ENCODE measurements at places on chromosomes 2 and 18.
A peak's percentile ranks its signal among the peaks of the same experiment; 100 is the strongest.

DNA sequence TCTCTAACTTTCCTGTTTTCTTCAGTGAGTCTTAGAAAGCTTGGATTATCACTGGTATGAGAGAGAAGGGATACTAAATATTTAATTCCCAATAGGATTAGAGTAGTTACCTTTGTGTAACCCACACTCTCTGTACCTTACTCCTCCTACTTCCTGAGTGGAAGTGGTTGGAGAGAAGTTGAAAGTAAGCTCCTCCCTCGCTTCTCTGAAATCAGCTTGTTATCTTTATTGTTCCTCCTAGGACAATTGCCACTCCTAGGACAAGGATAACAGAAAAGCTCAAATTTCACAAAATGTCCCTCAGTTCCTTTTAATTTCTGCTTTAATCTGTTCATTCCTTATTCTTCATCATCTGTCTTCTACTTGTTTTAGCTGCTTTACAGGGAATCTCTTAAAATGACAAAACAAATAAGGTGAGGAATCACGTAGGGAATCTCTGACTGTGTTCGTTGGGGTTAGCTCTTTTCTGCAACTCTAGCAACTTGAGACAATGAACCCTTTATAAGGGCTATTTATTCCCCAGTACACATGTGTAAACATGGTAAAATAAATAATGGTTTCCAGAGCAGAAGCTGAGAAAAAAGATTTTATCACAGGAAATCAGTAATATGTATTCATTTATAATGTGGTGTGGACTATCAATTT lies 8.6 kb downstream of the ITPRID2 start:
- DNase-seq: no peak

DNA sequence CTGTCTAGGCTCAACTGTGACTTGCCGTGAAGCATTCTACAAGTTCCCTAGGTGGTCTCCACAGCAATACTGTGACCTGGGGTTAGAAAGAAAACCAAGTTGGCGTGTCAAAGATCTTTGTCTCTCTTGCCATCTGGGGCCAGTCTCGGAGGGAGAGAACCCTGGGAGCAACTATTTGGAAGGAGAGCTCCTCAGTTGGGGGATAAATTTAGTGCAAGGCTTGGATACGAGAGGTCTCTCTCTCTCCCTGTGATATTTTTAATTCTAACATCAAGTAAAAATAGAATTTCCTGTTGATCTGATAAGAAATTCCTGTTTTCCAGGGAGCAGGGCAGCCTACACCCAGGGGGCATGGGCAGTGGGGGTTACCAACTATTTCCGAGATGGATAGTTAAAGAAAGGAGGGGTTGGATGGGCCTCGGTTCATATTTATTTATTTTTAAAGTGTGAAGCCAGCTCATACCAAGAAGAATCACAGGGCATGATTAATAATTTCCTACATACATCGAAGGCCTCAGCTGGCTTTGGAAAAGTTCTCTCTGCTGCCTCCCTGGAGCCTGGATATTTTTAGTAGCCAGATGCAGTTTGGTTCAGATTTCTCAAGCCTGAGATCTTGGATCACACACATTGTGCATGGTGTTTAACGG lies 62.8 kb downstream of the EHD3 start:
- DNase-seq: no peak

GRCh38 chr2:95240091-95240490 lies 32.8 kb downstream of the ZNF892 start:
- DNase-seq: no peak

- DNase-seq: no peak
These were observed 55.1 kb upstream of the AQP4 start for GRCh38 chr18:26920644-26921043.

DNA sequence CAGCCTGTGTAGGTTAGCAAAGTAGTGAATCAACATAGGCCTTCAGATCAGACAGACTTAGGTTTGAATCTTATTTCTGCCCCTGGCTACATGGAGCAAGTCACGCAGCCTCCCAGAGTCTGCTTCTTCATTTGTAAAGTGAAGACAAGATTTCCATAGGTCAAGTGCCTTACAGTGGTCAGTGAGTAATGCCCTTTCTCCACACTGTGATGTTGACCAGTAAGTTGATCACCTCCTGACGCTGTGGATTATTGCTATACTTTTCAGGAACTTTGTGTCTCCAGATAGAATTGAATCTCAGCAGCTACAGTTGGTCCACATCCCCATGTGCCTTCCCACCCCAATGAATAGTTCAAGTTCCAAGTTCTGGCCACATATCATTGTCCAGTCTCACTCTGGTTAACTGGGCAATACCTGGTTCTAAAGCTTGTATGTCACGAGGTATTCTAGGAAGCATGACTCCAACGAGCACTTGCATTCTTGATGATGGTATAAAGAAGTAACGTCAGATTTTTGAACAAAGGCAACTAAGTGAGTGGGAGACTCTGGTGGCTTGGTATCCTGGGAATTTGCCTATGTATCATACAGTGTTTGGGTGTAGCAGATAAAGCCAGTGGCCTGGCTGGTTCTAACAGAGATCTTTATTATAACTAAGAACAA lies 2.1 kb upstream of the CLIP4 start:
- no peak for DNase-seq

DNA sequence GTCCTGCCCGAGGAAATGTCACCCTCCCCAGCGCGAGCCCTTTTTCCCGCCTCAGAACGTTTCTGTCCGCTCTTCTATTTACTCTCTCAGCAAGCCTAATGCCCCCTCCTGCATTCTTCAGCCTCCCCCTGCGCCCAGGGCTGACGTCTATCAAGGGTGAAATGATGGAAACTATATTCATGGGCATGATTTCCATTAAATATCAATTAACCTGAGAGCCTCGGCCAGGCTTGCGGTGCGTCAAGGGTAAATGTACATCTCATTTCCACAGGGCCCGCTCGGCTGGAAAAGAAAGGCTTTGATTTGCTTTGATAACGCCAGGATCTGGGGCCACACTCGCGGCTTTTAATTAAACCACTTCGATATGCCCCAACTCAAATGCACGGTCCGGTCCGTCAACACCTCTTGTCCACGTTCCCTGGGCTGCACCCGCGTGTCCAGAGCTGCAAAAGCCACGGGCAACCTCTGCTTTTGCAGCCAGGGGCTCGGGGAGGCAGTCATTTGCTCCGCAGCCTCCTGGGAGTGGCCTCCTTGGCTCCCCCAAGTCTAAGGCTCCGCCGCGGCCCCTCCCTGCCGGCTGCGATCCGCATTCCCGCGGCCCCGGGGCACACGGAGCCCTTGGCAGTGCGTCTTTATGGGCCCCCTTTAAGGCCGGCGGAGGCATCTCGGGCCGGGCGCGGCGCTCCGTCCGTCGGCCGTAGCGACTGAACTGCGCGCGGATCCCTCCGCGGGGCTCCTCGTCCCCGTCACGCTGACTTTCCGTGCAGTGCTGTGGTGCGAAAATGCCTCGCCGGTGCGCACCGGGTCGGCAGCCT lies at the start of gene HOXD8:
Gene HOXD8, plus strand, starts transcription at position 724 of the 815 bp plus-strand sequence. CDS start 662 bp downstream, outside the sequence.
- DNase-seq: peak; percentile 53

DNA sequence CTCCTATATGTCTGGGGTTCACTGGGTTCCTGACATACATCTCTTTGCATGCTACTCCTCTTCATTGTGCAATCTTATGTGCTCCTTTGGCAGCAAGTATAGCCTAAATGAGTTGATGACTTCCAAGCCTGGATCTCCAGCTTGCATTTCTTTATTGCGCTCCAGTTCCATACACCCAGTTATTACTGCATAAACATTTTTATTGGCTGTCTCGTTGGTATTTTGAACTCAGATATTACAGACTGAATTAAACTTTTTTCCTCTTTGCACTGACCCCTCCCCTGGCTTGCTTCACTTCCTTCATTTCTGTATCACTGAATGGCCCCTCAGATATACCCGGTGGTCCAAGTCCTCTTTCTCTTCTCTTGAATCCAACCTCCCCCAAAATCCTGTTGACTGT lies 219.2 kb downstream of the MC4R start:
- no peak for DNase-seq

GRCh38 chr18:3616744-3617143 lies 166.8 kb downstream of the TGIF1 start:
- DNase-seq: no peak

DNA sequence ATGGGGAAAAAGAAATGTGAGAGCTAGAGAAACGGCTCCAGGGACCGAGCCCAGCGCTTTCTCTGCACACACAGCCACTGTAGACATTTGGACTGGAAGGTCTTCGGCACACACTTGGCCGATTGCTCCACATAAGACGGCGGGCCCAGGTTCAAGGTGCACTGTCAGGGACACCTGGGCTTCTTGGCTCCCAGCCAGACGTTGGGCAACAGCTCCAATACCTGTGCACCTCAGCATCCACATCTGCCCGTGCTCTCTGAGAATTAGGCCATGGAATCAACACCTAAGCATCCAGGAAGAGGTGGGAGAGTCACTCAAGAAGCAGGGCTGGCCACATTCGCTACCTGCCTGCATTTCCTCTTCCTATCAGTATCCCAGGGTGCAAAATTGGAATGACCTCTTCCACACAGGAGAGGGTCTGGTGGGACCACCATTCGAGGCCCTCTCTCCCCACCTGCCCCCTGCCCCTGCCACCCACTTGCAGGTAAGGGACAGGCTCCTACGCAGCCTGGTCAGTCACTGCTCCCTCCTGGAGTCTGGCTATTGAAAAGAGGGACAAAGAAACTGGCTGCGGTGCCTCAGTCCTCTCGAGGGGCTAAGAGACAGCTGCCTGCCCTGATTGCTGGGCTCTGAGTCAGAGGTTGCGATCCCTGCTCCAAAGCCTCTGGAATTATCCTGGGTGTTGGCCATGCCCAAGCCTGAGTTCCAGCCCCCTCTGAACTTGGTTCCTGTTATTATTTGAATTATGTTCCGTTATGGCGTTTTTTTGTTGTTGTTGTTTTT lies 40.1 kb upstream of the TAF1B start:
- DNase-seq: no peak

- peak; percentile 68 for DNase-seq
These were observed 1.5 kb upstream of the VSNL1 start for GRCh38 chr2:17538844-17539554.

DNA sequence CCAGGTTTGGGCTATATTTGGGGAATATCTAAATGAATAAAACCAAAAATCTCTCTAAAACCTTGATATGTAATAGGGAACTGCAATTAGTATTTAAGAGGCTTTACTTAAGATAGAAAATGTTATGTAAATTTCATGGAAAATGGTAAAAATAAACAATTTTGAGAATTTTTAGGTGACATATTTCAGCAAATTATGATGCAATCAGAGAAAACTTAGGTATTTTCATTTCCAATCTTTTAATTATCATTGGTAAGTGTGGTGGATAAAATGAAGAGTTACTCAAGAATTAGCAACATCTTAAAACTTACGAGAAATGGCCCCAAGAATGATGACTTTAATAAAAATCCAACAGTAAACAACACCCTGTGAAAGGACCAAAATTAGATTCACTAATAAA lies 571.4 kb downstream of the ERBB4 start:
- DNase-seq: no peak

- no peak for DNase-seq
These were observed 1604.2 kb downstream of the LRP1B start for GRCh38 chr2:140526575-140526974.

DNA sequence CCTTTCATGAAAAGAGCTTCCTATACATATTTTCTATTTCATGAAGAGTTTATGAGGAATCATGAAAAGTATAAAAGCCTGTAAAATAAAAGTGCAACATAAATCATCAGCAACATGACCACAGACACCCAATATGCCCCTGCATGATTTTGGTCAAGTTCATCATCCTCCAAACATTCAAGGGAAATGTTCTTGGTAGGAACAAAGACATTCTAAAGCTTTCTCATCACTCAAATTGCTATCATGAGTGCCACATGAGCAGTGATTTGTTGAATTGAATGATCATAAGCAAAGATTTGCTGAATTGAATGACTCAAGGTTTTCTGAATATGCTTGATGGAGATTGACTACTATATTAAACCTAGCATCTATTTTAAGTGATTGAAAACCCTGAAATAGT lies 172.2 kb downstream of the MBD2 start:
- DNase-seq: no peak

DNA sequence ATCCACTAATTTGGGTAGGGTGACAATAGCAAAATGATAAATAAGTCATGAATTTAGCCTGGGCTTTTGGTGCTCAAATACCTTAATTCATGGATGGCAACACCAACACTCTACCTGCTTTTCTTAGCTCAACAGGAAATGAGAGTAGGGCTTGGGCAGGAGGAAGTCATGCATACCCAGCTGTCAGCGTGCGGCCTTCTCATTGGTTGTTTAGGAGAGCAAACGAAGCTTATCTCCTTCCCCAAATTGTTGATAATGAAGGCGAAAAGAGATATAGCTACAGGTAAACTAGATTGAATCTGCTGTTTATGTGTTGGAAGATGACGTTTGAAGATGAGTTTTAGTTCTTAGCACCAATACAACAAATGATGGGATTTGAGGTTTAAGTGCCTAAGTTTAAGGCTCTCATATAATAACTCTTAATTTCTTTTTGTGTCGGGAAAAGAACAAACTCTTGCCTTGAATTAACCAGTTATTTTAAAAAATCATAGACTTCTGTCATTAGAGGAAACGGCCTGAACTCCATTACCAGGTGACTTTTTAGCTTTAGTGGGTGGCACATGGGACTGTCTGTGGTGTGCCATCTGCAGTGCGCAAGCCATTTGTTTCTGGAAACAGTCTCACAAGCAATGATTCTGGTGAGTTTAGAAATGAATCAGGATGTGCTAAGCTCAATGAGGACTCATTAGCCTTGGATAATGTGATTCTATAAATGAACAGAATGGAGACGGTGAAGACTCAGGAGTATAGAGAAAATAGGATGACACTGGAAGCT lies 19.8 kb downstream of the MAP4K4 start:
- no peak for DNase-seq

DNA sequence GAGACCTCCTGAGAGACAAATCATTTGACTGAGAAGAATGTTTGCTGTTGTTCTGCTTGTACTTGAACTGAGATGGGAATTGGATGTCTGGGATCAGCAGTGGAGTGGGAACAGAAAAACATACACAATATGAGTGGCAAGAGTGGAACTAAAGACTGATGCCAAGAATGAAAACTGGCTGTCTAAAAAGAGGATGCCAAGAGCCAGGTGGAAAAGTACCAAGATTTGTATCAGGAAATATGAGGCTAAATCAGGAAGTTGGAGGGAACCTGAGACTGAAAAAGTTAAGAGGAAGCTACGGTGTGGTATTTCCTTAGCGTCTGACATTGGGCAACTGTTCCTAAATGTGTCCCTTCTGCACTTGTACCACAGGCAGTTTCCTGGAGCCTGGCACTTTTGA lies 440.9 kb upstream of the CELF4 start:
- no peak for DNase-seq

DNA sequence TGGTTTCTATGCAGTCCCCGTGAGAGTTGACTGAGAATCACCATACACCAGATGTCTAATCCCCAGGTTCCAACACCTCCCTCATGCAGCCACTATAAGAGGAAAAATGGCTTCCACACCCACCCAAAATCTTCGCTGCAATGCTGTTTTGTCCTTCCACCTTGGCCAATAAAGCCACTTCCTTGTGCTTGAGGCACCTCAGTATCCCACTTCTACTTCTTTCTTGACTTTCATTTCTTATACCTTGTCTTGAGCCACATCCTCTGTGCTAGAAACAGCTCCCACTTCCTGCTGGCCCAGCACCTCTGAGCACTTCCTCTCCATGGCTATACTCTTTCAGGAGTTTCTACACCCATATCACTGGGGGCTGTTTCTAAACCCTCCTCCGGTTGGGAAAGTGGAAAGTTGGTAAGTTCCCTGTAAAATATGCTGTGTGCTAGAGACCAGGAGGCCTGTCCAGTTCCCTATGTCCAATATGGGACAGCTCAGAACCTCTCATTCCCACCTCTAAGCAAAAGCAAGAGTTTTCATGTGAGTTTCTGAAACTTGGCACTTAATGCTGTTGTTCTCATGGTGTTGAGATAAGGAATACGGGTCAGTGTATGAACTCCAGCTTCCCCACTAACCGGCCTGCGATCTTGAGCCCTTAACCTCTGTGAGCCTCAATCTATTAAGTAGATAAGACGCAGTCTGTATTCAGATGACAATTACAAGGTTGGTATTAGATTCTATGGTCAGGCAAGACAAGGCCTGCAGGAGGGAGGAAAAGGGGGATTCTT lies 209.1 kb upstream of the ID2 start:
- DNase-seq: no peak
